Epithelial cell of proximal tubule (primary cell): ENCODE measurements at places on chromosomes 2 and 18.

- no peak for DNase-seq
Observed at GRCh38 chr18:54551590-54551989, 39.5 kb upstream of the DYNAP start.

- DNase-seq = no peak
Observed at GRCh38 chr2:10371441-10372196, 68.9 kb downstream of the HPCAL1 start.

DNA sequence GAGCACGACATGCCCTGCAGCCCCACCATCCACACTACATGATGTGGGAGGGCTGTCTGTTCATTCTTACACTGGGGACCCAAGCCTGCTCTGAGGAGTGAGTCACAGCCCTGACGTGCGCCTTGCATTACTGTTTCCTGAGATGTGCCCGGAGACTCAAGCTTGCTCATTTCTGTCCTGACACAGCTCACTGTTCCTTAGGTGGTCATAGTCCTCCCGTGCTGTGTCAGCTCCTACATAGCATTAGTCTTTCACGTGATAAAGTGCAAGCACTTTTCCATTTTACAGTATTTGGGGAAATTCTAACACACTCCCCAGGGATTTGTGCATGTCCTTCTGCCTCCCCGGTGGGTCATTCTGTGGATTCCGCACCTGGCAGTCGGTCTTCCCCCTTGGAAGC, 46.2 kb upstream of the TRIM43B start:
- DNase-seq = no peak

DNA sequence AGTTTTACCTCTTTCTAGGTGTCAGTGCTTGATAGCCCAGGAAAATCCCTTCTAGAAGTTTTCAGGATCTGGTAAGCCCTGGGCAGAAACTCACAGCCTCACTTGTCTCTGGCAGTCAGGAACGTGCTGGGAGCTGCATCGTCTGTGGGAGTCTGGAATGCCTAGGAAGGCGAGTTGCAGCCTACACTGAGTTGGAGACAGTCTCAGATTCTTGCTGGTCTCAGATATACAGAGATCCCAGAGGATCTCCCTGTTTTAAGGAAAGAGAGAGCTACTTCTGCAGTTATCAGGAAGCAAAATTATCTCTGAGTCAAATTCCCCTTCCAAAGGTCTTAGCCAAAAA, 104.4 kb upstream of the CDC42EP3 start:
- no peak for DNase-seq

- DNase-seq = no peak
Observed at GRCh38 chr2:62768615-62769014, 63.1 kb downstream of the EHBP1 start.

DNA sequence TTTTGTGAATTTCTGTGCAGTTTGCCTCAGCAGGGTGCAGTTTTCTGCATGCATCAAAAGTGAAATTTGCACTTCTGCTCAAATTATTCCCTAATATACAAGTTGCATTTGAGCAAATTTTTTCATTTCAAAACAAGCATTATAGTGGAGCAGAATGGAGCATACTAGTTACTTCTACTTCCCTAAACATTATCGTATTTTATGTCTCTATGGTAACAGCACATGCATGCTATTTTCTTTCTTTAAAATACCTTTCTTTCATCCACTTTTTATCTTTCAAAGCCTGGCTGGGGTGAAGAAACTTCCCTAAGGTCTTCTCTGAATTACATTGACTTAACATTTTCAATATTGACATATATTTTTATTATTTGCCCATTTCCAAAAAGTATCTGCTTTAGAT, 11.2 kb downstream of the RHBDD1 start:
- DNase-seq = no peak

GRCh38 chr18:28560331-28560730, 383.4 kb upstream of the CDH2 start:
- no peak for DNase-seq

DNA sequence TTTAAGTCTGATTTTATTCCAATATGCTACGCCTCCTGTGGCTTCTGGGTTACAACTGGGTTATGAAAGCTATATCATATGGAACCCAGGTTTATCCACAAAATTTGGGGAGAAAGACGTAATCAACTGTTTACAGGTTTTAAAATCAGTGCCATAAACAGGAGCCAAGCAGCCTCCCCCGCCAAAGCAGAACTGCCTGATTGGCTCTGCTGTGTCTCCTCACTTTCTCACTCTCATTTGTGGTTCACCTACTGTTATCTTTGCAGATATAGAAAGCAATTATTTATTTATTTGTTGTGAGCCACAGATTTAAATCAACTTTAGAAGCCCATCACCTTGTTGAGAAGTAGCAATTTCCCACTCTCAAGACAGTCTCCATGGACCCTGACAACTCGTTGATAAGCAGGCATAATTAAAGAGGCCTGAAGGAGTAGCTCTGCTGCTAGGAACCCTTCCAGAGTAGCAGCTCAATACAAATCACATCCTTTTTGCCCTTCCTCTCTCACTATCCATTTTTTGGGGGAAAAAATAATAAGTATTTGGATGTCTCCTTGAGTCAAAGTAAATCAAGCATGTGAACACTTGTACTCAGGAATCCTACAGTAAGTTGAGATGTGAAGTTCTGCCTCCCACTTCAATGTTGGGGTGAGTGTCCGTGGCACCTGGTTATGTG, 191.0 kb upstream of the CCDC150 start:
- no peak for DNase-seq

DNA sequence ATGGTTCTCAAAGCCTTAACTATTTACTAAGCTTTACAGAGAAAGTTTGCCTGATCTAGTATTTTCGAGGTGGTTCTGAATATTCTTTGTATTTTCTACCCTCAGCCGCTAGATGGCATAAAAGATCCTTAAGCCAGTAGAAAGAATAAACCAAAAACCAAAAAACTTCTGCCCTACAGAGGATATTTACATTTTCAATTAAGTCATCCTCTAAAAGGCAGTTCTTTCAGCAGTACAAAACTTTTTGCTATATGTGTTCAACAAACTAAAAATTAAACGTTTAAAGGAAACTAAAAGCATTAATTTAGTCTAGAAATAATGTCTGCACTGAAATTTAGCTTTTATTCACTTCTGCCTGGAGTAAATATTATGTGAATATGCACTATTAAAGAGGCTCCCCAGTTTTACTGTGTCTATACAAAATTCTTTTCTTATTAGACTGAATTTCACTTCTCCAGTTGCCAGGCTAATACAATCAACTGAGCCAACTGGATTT, 297.5 kb downstream of the PIEZO2 start:
- DNase-seq = peak; percentile 6

GRCh38 chr2:96957244-96957643, 29.1 kb downstream of the FAM178B start:
- no peak for DNase-seq

GRCh38 chr2:72708236-72708635, 117.6 kb downstream of the EXOC6B start:
- DNase-seq = no peak

- DNase-seq = no peak
Observed at GRCh38 chr18:75140296-75140695, 68.6 kb downstream of the PTGR3 start.

- no peak for DNase-seq
Observed at GRCh38 chr18:11310476-11311086, 161.2 kb upstream of the PIEZO2 start.

DNA sequence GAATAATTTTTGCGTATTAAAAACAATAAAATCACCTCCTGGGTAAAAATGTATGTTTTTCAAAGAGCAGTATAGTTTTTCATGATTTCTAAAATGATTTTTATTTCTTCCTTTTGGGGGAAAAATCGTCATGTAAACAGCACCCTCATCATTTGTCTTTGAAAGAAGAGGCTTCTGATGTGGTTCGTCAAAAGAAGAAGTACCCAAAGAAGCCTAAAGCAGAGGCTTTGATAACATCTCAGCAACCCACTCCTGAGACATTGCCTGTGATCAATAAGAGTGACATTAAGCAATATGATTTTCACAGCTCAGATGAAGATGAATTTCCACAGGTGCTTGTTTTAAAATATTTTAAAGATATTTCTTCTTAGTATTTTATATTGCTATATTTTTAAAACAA, 110.2 kb upstream of the KIF5C start:
- no peak for DNase-seq

GRCh38 chr18:27298214-27298804, 113.2 kb upstream of the CHST9 start:
- DNase-seq = no peak

- DNase-seq = no peak
Observed at GRCh38 chr2:55672630-55673029, 21.0 kb downstream of the PNPT1 start.

DNA sequence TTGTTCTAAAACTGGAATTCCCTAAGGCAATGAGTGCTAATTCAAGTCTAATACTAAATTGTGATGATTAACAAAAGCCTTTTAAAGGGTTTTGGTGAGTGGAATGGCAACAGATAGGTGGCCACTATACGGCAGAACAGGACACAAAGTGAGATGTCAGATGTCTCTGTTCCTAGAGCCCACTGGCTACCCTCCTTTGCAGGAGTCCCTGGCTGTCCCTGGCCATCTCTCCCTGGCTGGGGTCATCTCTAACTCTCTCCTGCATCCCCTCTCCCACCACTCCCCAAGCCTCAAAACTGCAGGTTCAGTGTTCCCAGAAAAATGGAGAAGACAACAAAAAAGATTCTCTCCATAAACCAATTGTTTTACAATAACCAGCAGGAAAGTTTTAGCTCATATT, 79.2 kb downstream of the MDH1 start:
- DNase-seq = no peak

GRCh38 chr2:26345545-26346453, at the start of gene SELENOI:
Gene SELENOI, plus strand, starts transcription at chr2:26346143. Its CDS starts 90 bp downstream, at chr2:26346233.
- DNase-seq = peak; percentile 94

DNA sequence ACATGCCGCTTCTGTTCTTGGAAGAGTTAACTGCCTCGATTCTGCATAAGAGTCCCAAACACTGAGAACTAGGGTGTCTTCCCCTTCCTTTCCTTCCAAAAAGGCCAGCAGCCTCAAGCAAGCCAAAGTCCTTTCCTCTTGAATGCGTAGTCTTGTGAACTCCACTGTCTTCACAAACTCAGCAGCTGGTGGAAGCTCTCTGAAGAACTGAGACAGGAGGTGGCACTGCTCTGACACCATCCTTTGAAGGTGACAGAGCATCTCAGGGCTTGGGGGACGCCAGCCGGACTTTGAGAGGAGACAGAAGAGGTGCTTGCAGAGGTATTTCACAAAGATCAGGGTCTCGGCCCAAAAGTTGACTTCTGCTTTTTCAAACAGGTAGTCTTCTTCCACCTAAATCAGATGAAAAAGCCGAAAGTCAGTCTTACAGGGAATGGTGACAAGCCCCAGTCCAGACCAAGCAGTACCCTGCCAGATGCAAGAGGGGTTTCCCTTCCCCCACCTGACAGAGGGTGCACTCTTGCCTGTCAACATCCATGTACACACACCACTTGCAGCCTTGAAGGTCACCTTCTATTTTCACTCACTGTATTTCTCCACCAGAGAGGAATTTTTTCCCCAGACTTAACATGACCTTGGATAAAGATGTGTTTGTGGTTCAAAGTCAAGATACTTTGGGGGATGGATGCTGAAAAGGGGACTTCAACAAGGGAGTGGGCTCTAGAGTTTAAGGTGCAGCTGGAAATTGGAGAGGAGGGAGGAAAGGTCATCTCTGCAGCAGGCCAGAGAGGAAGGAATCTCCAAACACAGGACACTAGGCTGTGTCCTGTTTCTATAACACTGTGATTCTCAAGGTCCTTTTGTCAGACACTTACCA, 4.8 kb upstream of the ZFP36L2 start:
- DNase-seq = no peak

GRCh38 chr2:215933151-215933550, 80.2 kb downstream of the MREG start:
- DNase-seq = no peak

- no peak for DNase-seq
Observed at GRCh38 chr2:69269330-69269729, 117.7 kb downstream of the GFPT1 start.

- no peak for DNase-seq
Observed at GRCh38 chr2:237501892-237502513, 15.0 kb downstream of the MLPH start.

DNA sequence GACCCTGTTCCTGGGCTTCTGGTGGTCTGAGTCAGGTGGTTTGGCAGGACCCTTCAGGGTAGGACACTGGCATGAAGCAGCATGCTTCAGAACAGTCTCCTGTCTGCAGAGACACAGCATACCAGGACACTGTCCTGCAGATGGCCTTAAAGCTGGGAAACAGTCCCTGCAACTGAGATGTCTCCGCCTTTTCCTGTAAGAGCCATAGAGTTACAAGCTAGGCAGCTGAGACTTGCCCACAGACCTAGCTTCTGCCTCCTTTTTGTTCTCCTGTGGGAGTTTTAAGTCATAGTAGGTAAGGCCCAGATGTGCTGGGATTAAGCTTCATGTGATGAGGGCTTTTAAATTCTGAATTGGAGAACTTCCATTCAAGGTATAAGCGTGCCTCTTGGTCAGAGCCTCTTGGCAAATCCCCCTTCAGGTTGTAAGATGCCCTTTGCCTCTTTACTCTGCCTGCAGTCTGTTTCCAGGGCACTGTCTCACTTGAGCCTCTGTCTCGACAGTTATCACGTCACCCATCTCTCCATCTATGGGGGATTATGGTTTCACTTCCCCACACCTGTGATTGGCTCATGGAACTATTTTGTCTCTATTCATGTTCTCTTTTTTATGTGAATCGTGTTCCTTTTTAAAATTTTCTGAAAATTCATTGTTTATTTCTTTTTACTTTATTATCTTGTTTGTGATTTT, 51.8 kb downstream of the COA5 start:
- DNase-seq = no peak

- no peak for DNase-seq
Observed at GRCh38 chr18:13281406-13281805, 62.8 kb downstream of the LDLRAD4 start.

GRCh38 chr18:76405681-76406356, 89.2 kb downstream of the ZNF516 start:
- DNase-seq = no peak

DNA sequence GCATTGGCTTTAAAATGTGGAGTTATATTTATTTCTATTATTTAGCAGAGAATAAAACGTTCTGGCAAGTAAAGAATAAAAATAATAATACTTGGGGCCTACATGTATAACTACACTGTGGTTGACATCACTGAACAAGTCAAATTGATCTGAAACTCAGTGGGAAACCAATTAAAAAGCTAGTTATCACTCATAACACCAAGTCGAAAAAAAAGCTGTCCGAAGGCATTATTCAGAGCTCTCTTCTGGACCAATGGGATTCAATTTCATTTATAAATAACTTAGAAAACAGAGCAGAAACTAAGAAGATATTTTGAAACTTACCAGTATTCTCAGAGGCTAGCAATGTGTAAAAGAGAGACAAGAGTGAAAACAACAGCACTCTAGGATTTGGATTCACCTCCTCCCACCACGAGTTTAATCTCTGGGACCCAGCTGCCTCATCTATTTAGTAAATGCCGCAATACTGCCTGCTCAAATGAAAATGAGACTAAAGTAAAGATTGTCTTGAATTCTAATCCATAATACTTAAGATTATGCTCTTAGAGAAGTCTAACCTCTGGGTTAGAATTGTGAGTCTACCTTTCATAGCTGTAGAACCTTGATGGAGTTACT, 128.4 kb downstream of the NBAS start:
- DNase-seq = no peak

- DNase-seq = no peak
Observed at GRCh38 chr2:157760949-157761348, 115.2 kb downstream of the ACVR1 start.

GRCh38 chr2:113910110-113910717, 20.3 kb downstream of the ACTR3 start:
- peak; percentile 30 for DNase-seq
